Activated gamma-delta T cell treated with anti-CD3 and anti-CD28 coated beads, Interleukin-2, amount 50 U/mL, for 16 hours (primary cell): ENCODE measurements at places on chromosomes 12 and 14.
A peak's percentile ranks its signal among the peaks of the same experiment; 100 is the strongest.

- no peak for DNase-seq
Observed at GRCh38 chr12:92696216-92696615, 6.6 kb upstream of the PLEKHG7 start.

GRCh38 chr14:74545386-74545785 is 51.8 kb downstream of the ISCA2 start:
- DNase-seq, result no peak

DNA sequence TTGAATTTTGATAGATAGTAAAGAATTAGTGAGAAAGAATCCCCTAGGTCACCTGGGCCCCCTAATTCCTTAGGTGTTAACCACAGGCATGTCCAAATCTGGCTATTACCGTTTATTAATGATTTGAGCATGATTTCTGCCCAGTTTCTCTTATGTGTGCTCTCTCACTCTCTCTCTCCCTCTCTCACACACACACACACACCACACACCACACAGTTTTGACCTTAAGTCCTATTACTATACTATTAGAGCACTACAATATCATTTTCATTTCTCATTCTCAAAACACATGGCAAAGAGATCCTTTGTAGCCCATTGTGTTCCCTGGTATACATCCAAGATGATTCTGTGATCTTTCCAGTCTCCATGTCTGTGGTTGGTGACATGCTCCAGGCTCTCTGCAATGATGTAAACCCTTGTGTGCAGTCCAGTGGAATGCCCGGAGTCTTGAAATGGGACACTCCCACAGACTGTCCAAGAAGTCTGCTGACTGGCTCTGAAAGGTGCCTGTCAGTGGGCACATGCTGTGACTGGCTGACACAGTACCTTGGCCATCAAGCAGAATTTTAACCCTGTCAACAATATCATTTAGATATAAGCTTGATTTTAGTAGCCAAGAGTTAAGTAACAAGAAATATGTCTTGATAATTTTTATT is 96.2 kb downstream of the FIGNL2 start:
- no peak for DNase-seq

- no peak for DNase-seq
Observed at GRCh38 chr12:112468046-112468445, 49.3 kb downstream of the PTPN11 start.

- DNase-seq, result peak; percentile 9
Observed at GRCh38 chr12:8698132-8698851, 501 bp downstream of the RIMKLB start.

- no peak for DNase-seq
Observed at GRCh38 chr14:72457641-72458040, 436.3 kb downstream of the DPF3 start.

- DNase-seq, result no peak
Observed at GRCh38 chr12:106710143-106710893, 64.2 kb upstream of the RIC8B start.

GRCh38 chr12:79058342-79058741 is 193.8 kb downstream of the SYT1 start:
- DNase-seq, result no peak

DNA sequence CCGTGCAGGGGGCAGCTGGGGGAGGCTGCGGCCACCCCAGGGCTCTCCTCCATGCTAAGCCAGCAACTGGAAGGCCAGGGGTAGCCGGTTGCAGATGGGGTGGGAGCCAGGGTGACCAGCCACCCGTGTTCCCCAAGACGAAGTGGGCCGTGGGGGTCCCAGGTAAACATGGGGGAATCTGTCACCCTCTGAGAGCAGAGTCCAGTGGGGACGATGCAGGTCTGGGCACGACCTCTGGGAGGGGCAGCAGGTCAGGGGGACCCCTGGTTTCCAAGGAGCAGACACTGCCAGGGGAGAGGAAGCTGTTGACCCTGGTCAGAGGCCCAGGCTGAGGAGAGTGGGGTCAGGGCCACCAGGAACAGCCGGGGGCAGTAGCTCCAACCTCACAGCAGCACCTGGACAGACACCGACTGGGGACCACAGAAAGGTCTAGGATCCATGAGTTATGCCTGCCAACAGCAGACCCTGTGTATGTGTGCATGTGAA is 35.0 kb upstream of the FBRSL1 start:
- DNase-seq, result no peak

DNA sequence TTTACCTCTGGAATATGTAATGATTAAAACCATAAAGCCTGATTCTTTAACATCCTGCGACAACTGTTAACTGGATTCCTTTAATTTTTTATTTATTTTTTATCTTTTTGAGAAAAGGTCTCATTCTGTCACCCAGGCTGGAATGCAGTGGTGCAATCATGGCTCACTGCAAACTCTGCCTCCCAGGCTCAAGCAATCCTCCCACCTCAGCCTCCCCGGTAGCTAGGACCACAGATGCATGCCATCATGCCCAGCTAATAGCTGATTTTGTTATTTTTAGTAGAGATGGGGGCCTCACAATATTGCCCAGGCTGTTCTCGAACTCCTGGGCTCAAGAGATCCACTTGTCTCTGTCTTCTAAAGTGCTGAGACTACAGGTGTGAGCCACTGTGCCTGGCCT is 3.7 kb downstream of the MYBPC1 start:
- no peak for DNase-seq
